ENCODE measurements at places on chromosomes 4 and X.

DNA sequence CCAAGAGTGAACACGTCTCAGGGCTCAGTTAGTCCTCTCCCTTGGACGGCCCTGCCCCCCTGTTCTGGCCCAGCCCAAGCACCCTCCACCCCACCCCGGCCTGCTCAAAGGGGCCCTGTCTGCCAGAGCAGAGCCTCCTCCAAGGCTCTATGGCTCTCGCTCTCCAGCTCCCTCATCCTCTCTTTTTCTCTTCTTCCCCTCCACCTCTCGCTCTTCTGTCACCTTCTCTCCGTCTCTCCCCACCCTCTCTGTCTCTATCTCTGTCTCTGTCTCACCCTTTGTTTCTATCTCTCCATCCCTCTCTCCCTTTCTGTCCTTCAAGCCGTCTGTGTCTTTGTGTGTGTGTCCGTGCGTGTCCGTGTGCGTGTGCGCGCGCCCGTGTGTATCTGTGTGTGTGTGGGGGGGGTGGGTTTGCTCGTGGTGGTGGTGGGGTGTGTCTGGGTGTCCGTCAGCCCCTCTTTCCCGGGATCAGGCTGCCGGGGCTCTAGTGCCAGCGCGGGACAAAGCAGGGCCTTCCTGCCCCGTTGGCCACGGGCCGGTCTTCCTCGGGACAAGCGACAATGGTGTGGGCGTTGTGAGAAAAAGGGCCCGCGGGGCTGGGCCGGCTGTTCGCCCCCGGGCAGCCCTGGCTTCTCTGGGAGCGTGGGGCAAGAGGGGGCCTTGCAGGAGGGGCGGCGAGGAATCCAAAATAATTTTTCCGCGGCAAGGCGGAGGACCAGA, 8.7 kb downstream of the FRG2 start:
- no peak for DNase-seq

DNA sequence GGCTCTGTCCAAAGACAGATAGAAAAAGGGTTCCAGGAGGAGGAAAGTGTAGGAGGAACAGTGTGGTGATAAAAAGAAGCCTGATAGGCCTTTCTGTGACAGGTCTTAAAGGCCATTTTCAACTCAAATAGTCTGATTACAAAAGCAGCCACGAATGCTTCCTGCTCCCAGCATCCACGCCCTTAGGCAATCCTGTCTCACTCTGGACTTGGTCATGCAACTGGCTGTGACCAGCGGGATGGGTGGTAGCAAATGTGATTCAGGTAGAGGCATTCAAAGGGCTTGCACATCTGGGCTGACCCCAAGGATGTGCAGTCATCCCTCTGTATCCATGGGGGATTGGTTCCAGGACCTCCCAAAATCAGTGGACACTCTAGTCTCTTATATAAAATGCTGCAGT, 14.4 kb upstream of the SEPSECS start:
- DNase-seq: no peak

DNA sequence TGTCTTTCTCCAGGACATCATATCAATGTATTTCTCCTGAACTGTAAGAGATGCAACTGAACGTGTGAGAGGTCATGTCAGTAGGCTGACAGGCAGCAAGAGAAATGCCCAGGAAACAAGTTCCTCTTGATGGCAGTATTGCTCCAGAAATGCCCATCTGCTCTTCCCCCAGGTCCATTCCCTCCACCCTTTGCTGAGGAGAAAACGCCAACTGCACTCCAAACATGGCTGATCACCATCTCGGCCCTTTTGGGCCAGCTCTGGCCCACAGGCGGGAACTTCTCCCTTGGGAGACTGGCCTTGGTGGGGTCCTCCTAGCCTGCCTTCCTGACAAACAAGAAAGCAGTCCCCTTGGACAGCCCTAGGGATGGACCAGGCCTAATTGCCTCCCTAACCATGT, 276.5 kb upstream of the AGTR2 start:
- peak; percentile 27 for DNase-seq

GRCh38 chrX:106404512-106404911, 207.3 kb upstream of the RADX start:
- DNase-seq: no peak

DNA sequence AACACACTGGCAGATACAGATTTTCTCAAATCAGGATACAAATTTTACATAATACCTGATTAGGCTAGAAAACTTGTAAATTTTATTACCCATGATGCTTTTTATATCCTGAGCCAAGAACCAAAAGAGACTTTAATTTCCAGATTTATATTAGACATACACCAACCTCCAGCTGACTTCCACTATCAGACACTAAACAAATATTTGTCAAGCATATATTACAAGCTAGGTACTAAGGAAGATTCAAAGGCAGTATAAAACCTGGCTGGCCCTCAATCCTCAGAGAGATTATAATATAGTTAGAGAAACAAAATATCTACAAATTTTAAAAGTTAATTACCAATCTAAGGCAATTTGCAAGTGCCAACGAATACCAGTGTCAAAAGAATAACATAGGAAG, 357.8 kb upstream of the F9 start:
- DNase-seq: no peak

DNA sequence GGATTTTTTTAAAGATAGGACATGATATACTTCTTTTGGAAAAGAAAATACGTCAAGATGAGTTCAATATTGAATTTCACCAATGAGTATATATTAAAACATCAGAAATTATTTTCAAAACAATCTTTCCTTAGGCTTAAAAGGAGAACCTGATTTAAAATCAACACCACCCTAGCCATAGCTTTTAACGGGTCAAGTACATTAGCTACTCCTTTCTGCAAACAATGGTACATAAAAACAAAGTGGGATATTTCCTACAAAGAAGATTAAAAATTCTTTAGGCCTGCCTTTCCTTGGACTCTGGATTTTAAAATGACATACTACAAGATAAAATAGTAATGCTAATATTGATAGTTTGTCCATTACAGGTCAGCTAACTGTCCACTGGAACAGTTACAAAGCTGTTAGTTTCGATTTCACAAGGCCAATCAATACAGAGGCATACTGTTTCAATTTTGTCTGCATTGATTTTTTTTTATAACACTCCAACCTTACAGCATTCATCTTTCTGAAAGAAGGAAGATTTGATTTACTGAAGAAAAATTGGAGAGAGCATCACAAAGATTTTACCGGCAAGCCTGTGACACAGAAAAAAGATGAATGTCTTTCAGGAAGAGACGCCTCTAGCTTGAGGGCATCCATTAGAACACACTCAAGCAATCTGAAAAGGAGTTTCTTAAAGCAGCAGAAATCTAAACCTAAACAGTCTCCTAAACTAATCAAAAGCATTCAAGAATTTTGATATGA, 97.2 kb downstream of the MAB21L2 start:
- no peak for DNase-seq

- no peak for DNase-seq
These were observed 80.1 kb downstream of the HDAC8 start for GRCh38 chrX:72492499-72492898.

GRCh38 chr4:177131736-177132135, 177.9 kb upstream of the NEIL3 start:
- no peak for DNase-seq

DNA sequence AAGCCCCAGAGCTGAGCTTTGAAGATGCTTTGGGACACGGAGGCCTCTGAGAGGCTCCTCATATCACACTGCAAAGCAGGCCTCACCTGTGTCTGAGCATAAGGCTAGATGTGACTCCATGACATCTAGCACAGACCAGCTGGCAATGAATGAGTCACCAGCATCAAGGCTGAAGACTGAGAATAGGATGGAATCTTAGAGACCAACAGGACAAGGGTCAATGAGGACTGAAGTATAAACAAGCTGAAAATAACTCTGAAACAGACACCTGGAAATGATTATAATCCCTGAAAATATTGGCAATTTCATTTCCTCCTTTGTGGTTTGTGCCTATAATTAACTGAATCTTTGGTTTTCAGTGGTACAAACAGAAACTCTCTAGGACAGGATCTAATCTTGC, 87.1 kb upstream of the PRPS1 start:
- DNase-seq: no peak

DNA sequence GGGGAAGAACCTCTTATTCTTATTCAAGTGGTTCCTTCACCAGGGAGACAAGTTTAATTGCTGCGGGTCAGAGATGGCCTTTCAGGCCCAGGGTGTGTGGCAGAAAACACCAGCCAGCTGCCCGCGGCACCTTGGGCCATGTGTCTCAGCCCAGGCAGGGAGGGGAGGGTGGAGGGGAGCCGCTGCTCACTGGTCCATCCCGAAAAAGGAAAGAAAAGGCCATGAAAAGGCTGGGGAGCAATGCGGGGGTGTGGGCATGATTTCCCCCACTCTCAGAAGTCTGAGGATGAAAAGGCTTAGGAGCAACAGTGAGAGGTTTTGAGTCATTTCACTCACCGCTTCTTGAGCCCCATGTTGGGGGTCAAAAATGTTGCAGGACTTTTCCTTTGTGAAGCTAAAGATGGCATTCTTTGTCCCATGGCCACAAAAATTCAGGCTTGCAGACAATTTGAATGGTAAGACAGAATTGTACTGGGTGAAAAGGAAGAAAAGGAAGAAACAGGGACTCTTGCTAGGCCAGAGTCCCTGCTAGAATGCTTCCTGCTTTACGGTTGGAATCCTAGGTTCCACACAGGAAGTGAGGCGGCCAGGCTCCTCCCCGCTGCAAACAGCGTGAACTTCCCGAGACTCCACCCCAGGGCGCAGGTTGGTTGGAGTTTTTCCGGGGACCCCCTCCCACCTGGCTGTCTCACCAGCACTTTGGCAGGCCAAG, 17.4 kb upstream of the FAM47E start:
- DNase-seq: no peak
